Activated T-cell treated with anti-CD3 and anti-CD28 coated beads, Interleukin-2, amount 50 U/mL, for 72 hours (primary cell): ENCODE measurements at places on chromosomes 16 and 17. TPM values are rescaled to one million over a fixed set of nuclear protein-coding genes. Genes with fewer than 3 reads are reported as not detected.
A peak's percentile ranks its signal among the peaks of the same experiment; 100 is the strongest.

Gene LHX1
- total RNA-seq: 0.32 TPM

Gene SGSM2
- total RNA-seq: 40.8 TPM

- H3K36me3 ChIP-seq: no peaks in the 10 kb centered on the region
- H3K4me1 ChIP-seq: no peaks in the 10 kb centered on the region
- H3K27ac ChIP-seq: no peak overlapping the region
- DNase-seq: no peak
- H3K27me3 ChIP-seq: peaks cover 13% of the 10 kb centered on the region
These were observed 50.0 kb downstream of the DNAH2 start for GRCh38 chr17:7767405-7768021.

Gene CPNE2
- total RNA-seq: 9.4 TPM

- H3K36me3 ChIP-seq: no peaks in the 10 kb centered on the region
- H3K4me1 ChIP-seq: no peaks in the 10 kb centered on the region
- peak overlapping the region; percentile 73 for H3K4me3 ChIP-seq
- no peak overlapping the region for H3K27ac ChIP-seq
These were observed 2.3 kb downstream of the MYO15B start for GRCh38 chr17:75589919-75590303.

Gene ETV4
- total RNA-seq: 2.1 TPM

DNA sequence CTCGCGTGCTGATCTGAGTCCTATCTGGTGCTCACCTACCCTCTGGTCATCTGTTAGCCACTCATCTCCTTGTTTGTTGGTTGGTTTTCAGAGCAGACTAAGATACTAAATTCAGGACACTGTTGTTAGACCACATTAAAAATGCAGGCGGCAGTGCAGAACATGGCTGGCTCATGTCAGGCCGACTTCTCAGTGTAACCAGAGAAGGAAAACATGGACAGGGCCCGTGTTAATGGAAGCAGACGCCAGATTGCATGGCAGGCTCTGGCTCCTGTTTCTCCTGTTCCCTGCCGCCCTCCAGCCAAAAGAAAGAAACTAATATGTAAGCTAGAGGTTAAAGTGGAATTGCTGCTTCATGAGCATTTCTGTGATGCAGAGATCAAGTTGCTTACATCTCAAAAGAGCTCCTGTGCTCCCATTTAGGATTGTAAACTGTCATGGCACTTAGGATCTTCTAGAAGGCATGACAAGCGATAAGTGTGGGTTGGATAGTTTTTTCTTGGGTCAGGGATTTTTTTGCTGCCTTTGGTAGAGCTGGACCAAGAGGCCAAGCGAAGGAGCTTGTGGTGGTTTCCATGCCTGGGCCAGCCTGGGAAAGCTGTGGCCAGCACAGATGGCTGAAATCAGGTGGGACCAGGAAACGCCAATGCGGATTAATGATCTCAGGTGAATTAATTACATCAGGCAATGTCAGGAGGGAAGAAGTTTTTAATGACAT is 56.1 kb downstream of the YPEL2 start:
- peaks cover 4% of the 10 kb centered on the region for H3K36me3 ChIP-seq
- H3K4me1 ChIP-seq: no peaks in the 10 kb centered on the region

GRCh38 chr17:68378268-68379176 is 78.8 kb downstream of the WIPI1 start:
- DNase-seq: no peak
- H3K4me3 ChIP-seq: no peak overlapping the region
- H3K27me3 ChIP-seq: no peaks in the 10 kb centered on the region
- H3K27ac ChIP-seq: no peak overlapping the region
- no peaks in the 10 kb centered on the region for H3K36me3 ChIP-seq

DNA sequence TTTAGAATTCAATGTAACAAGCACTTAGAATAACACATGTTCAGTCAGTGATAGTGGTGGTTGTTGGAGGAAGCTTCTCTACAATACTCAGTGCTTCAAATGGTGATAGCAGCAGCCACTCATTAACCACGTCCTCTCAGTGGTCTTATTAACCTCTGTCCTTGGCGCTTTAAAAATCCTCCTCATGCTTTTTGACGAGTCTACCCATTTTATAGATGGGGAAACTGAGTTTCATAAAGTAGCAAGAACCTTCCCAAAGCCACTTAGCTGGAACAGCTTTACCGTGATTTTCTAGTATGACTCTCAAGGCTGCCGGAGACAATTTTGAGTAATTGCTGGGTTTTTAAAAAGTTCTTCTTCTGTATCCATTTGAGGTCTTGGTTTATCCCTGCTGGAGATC is 47.4 kb downstream of the PLCG2 start:
- H3K27me3 ChIP-seq: no peaks in the 10 kb centered on the region
- H3K36me3 ChIP-seq: peaks cover 3% of the 10 kb centered on the region
- H3K4me1 ChIP-seq: peaks cover 4% of the 10 kb centered on the region
- H3K27ac ChIP-seq: no peak overlapping the region
- H3K4me3 ChIP-seq: no peak overlapping the region
- no peak for DNase-seq

- no peaks in the 10 kb centered on the region for H3K27me3 ChIP-seq
- H3K27ac ChIP-seq: no peak overlapping the region
- no peaks in the 10 kb centered on the region for H3K36me3 ChIP-seq
- DNase-seq: no peak
- peaks cover 8% of the 10 kb centered on the region for H3K4me1 ChIP-seq
These were observed 44.4 kb downstream of the SLC6A4 start for GRCh38 chr17:30191072-30191471.

DNA sequence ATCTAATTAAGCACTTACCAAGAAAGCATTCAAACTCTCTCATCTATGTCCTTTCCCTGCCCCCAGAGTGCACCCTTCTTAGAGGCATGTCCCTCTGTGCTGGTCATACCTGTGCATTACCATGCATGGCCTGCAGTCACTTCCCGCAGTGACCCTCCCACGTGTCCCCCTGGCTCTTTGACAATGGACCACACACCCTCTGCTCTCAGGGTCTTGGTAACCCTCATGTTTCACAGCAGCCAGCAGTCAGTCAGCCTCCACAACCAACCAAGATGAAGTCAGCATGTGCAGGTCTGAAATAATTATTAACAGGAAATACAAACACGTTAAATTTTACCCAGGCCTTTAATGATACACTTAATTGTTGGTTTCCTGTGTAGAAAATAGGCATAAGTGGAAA is 10.1 kb downstream of the KRT33A start:
- no peak for DNase-seq
- peaks cover 11% of the 10 kb centered on the region for H3K36me3 ChIP-seq
- peaks cover 62% of the 10 kb centered on the region for H3K4me1 ChIP-seq
- peaks cover 28% of the 10 kb centered on the region for H3K27me3 ChIP-seq
- peak overlapping the region; percentile 46 for H3K4me3 ChIP-seq

- H3K4me1 ChIP-seq: peaks cover 9% of the 10 kb centered on the region
- peaks cover 49% of the 10 kb centered on the region for H3K27me3 ChIP-seq
- no peak within 1 kb of the TSS for H3K27ac ChIP-seq
- DNase-seq: no peak
These were observed at the start of gene PITPNM3 for GRCh38 chr17:6556121-6557039. Gene PITPNM3, minus strand, starts transcription at chr17:6556555. Its CDS starts 149 bp downstream, at chr17:6556406.

Gene ZFHX3
- 1.0 TPM for total RNA-seq

DNA sequence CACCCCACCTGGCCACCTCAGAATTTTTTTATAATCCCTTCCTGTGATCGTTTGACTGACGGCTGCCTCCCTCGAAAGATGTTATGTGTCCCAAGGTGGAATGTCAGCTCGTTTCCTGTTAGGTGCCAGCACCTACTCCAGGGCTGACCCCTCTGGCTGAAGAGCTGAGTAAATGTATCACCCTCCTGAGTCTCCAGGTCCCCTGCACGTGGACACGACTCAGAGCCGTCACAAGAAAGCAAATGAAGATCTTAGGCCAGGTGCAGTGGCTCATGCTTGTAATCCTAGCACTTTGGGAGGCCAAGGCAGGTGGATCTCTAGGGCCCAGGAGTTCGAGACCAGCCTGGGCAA is 273.2 kb downstream of the C16orf95 start:
- no peaks in the 10 kb centered on the region for H3K36me3 ChIP-seq
- H3K27ac ChIP-seq: no peak overlapping the region
- H3K4me3 ChIP-seq: no peak overlapping the region
- DNase-seq: no peak
- no peaks in the 10 kb centered on the region for H3K27me3 ChIP-seq

GRCh38 chr17:69333561-69333960 is 6.6 kb upstream of the ABCA5 start:
- H3K27me3 ChIP-seq: peaks cover 11% of the 10 kb centered on the region

Gene METRN
- 11.7 TPM for total RNA-seq

DNA sequence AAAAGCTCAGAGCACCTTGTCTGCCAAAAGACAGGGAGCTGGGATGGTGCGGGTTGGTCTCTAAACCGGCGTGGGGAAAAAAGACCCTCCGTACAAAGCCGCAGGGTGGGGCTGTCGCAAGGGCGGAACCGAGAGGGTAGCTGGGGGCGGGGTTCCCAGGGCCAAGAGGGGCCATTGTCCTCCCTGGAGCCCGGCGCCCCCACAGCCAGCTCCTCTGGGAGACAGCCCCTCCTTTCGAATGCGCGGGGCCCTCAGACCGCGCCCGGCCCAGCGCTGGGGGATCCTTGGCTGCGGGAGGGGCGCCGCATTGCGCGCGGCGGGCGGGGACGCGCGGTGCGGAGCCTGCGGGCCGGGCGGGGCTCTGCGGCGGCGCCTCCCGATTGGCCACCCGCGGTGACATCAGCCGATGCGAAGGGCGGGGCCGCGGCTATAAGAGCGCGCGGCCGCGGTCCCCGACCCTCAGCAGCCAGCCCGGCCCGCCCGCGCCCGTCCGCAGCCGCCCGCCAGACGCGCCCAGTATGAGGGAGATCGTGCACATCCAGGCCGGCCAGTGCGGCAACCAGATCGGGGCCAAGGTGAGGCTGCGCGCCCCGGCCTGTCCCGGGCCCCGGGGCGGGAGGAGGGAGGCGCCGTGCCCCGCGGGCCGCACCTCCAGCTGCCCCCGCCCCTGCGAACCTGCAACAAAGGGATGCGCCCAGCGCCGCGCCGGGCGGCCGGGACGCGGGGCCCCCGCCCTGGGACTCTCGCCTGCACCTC is at the start of gene TUBB3:
TSS of gene TUBB3 (plus strand) at position 459 of the 756 bp plus-strand sequence. CDS start at position 519, 60 bp downstream.
- H3K4me3 ChIP-seq: peak within 1 kb of the TSS; percentile 86
- peak; percentile 74 for DNase-seq
- peaks cover 49% of the 10 kb centered on the region for H3K27me3 ChIP-seq
- no peak within 1 kb of the TSS for H3K27ac ChIP-seq
- peaks cover 46% of the 10 kb centered on the region for H3K4me1 ChIP-seq
- H3K36me3 ChIP-seq: no peaks in the 10 kb centered on the region

DNA sequence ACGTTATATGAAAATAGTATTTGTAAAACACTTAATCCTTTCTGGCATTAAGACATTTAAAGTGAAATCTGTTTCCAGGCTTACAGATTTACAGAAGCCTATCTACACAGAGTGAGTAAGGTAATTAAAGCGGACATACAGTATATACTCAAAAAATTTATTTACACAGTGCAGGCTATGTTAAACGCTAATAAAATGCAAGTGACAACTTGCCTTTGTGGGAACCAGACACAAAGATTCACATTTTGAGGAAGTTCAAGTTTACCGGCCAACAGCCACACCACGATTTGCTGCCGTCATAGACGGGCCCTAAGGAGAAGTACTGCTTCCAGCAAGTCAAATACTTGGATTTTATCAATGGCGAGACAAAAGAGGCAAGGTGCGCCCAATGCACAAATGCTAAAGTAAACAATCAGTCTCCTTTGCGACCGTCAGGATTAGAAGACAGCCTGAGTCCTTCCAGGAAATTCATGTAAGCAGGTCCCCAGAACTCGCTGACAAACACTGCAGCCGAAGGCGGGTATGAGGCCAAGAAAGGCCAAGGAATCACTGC is 801 bp downstream of the VPS35 start:
- no peak for DNase-seq
- H3K27ac ChIP-seq: peak overlapping the region; percentile 84
- H3K4me3 ChIP-seq: no peak overlapping the region
- peaks cover 6% of the 10 kb centered on the region for H3K36me3 ChIP-seq
- H3K4me1 ChIP-seq: peaks cover 59% of the 10 kb centered on the region

Gene JMJD6
- total RNA-seq: 67.2 TPM

GRCh38 chr17:18184143-18185031 is 759 bp downstream of the ALKBH5 start:
- peak overlapping the region; percentile 86 for H3K27ac ChIP-seq
- peak overlapping the region; percentile 98 for H3K4me3 ChIP-seq
- H3K4me1 ChIP-seq: peaks cover 77% of the 10 kb centered on the region
- peak; percentile 72 for DNase-seq

Gene SOST
- total RNA-seq: not detected

GRCh38 chr17:7897090-7897489 is 8.5 kb downstream of the CHD3 start:
- H3K36me3 ChIP-seq: peaks cover 20% of the 10 kb centered on the region
- H3K4me3 ChIP-seq: no peak overlapping the region
- H3K4me1 ChIP-seq: peaks cover 20% of the 10 kb centered on the region
- DNase-seq: no peak
- no peaks in the 10 kb centered on the region for H3K27me3 ChIP-seq

DNA sequence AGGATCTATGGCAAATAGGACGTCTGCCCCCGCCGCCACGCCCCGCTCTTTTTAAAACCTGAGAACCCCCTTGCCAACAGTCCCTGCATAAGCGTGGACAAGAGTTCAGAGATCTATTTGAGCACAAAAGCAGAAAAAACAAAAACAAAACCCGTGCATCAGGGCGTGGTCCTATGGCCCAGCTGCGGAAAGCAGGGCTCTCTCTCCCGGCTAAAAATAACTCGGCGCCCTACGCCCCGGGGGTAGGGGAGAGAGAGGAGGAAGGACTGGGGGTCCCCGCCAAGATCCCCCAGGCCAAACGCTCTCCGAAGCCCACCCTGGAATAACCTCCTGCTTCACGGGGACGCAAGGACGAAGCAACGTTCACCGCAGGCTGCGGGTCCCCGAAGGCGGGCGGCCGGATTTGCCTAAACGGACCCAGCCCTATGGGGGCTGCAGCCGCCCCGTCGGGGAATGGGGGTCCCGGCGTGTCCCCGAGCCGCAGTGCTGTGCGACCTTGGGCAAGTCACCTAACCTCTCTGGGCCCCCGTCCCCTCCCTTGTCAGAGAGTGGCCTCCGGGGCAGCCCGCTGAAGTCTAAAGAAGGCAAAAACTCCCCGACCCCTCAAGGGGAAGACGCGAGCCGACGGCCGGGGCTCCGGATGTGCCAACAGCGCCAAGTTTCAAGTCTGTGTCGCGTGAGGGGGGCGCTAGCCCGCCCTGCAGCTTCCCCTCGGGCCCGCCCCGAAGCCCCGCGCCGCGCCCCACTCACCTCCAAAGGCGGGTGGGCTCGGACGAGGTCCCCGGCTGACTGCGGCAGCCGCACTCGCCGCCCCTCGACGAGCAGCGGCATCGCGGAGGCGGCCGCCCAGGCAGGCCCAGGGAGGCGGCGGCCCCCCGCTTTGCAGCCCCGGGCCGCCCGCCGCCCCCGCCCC is 477 bp downstream of the NTAN1 start:
- peaks cover 8% of the 10 kb centered on the region for H3K36me3 ChIP-seq
- H3K27ac ChIP-seq: peak overlapping the region; percentile 84
- H3K4me1 ChIP-seq: peaks cover 16% of the 10 kb centered on the region
- H3K4me3 ChIP-seq: peak overlapping the region; percentile 92

DNA sequence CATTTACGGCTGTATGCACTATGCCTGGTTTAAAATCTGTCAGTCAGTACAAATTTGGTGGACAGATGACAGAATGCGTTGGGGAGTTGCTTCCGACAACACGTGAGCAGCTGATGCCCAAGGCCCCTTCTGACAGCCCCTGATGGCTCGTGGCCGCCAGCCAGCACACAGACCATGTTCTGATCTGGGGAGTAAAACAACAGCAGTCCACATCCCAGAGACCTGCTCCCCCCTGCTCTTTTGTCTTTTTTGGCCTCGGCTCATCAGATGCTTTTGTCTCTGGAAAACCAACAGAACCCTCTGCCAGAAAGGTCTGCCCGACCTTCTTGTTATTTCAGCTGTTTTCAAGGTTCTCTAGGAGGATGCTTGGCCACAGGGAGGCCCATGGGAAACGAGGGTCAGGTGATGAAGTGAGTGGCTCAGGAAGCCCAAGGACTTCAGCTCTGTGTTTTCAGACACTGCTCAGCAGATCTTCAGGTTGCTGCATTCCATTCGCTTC is 10.8 kb downstream of the ARSG start:
- H3K27ac ChIP-seq: no peak overlapping the region
- peaks cover 10% of the 10 kb centered on the region for H3K4me1 ChIP-seq
- H3K27me3 ChIP-seq: no peaks in the 10 kb centered on the region
- DNase-seq: no peak
